ENCODE measurements at places on chromosomes 7 and 10.

GRCh38 chr7:106110885-106111654 lies 1.0 kb downstream of the SYPL1 start:
- DNase-seq: no peak

- DNase-seq: no peak
These were observed 23.3 kb upstream of the GPR22 start for GRCh38 chr7:107446531-107446930.

GRCh38 chr7:42269161-42269560 lies 32.2 kb upstream of the GLI3 start:
- no peak for DNase-seq

DNA sequence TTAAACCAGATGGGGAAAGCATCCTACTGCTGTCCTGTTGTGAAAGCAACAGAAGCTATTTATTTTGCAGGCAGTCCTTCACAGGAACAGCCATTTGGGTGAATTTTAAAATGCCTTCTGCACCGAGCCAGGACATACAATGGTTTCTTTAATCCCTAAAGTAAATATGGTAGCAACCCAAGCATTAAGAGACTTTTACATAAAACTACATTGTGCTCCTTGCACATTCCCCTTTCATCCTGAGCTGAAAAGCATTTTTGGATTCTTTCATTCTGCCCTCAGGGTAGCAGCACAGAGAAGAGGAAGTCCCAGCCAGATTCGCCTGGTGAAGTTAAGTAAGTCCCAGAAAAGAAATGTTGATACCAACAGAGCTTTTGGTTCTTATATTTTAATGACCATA lies 84.0 kb upstream of the FAM3C start:
- no peak for DNase-seq

DNA sequence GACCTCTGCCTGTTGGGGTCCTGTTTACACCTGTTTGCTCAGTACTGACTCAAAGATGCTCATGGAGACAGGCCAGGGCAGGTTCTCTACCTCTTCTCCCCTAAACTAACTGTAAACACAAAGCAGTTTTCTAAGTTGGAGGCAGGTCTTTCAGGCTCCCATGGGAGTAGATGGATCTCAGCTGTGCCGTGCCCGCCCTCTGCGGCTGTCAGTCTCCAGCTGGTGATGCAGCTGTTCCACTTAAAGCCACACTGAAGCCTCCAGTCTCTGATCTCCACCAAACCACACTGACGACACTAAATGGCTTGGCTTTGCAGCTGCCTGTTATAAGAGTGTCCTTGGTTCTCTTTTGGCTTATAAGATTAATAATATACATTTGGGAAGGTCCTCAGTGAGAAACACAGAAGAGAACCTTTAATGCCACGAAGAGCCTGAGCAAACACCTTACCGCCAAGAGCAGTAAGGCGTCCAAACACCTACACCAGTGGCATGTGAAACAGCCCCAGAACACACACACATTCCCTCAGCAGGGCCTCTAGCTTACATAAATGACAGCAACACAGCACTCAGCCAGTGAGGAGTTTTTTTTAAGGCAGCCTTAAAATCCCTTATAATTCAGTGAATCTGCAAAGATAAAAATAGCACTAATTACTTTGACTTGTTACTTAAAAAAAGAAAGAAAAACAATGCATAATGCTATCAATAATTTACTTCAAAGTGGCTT lies 60.4 kb upstream of the KCNIP2 start:
- DNase-seq: no peak

DNA sequence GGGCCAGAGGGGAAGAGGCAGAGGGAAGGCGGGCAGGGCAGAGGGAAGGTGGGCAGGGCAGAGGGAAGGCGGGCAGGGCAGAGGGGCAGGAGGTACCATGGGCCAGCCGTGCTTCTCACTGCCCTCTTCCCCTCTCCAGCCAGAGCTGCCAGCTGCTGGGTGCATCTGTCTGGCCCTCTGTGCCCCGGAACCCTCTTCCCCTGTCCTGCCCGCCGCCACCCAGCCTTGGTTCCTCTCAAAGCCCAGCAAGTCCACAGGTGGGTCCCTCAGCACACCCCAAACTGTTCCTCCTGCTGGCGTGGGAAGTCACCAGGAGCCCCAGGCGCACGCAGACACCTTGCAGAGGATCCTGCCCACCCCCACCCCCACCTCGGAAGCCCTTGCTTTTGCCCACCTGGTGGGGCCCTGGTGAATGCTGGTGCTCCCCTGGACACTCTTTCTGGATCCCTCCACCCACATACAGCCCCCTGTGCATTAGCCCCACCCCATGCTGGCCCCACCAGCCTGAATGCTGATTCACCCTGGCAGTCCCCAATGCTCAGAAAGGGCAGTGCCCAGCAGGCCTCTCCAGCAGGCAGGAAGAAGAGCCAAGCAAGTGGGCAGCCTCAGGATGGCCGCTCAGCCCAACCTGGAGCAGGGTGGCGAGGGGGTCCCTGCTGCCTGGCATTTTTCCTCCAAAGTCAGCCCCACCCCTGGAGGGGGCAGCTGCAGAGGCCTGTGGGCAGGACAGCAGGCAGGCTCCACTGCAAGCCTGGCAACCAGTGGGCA lies 1.9 kb upstream of the PWWP2B start:
- no peak for DNase-seq

GRCh38 chr10:48249763-48250351 lies 24.6 kb downstream of the FRMPD2 start:
- peak; percentile 24 for DNase-seq

GRCh38 chr10:107238275-107238674 lies 73.8 kb upstream of the SORCS1 start:
- no peak for DNase-seq
